ENCODE measurements at places on chromosomes 3 and 15.

DNA sequence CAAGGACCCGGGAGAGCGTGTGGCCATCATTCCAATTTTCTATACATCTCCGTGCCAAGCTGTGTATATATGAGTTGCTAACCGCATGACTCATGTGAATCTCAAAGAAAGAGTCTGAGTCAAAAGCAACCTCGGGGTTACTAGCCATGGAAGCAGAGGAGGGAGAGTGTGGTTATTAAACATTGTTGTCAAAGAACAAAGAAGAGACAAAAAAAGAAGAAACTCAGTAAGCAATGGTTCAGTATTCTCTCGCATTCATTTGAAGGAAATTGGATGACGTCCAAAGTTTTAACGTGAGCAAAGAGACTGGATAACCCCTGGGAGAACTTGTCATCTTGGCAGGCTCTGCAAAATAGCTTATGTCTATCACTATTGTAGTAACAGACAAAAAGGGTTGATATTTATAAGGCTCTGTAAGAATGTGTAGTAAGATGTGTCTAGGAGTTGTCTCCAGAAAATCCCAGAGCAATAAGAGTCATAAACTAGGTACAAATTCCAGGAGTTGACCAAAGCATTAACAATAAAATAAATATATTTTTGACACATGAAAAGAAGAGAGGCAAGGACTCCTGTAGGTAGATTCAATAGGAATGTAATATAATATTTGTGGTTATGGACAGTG lies 52.8 kb upstream of the GRM7 start:
- no peak for DNase-seq

GRCh38 chr3:168091302-168091858 lies 4.3 kb downstream of the GOLIM4 start:
- no peak for DNase-seq

- no peak for DNase-seq
Measured at GRCh38 chr3:169189486-169189885, 474.0 kb downstream of the MECOM start.

DNA sequence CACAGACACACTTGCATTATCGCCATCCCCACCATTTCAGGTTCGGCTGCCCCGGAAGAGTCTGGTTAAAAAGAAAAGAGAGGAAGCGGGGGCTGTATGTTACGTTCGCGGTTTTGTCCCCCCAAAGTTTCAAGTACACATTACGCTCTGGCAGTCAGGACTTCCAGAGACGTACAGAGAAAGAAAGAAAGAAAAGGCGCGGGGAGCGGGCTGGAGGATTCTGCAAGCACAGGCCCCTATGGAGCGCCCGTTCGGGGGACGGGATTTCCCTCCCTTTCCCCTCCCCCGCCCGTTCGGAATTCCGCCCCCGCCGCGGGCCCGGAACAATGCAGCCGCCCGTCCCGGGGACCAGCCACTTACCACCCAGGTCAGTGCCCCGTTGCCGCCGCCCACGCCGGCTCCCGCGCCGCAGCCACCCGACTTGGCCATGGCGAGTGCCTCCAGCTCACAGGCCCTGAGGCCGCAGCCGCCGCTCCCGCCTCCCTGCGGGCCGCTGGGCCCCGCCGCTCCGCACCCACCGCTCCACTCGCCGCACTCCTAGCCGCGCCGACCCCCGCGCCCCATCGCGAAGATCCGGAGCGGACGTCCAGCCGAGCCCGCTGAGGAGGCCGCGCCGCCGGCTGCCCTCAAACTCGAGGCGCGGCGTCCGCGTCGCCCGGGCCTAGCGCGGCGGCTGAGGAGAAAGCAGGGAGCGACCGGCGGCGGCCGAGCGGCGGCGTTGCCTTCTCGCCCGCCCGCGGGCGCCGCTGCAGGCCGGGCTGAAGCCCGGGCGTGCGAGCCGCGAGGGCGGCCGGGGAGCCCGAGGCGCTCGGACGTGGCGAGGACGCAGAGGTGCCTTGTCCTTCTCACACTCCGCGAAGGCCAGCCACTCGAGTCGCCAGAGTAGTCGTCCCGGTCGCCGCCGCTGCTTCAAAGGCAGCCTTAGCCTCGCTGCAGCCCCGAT lies 567 bp downstream of the TOP2B start:
- DNase-seq, result peak; percentile 74

DNA sequence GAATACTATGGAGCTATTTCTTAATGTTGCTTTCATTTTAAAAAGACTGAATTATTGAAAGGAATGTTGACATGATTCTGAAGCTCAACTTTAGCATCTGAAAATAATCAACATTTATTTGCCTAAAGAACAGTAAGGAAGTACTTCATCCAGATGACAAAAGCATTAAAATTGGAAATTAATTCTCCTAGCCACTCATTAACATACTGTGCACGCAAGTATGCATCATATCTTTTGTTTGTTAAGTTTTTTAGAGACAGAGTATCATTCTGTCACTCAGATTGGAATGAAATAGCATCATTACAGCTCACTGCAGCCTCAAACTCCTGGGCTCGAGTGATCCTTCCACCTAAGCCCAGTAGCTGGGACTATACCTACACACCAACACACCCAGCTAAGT lies 632.1 kb upstream of the ALCAM start:
- no peak for DNase-seq

DNA sequence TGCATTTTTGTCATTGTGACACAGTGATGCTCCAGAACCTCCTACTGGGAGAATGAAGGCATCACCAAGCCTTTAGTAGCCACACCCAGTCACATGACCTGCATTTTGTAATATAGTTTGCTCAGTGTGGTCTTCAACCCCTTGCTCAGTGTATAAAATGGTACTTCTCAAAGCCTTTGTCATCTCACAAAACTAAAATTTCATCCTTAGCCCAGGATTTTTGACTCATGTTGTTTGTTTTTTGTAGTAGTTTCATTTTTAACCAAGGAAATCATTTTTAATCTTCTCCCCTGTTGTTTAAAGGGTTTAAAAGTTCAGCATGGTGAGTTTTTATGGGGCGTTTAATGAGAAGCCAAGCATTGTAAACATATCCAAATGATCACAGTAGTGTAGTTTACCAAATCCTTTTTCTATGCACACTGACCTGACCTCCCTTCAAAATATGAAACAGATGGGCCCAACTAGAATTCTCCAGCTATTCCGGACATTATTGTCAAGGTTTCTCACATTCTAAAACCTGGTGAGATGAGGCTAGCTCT lies 123.5 kb upstream of the IL12A start:
- no peak for DNase-seq

All from activated T-cell treated with anti-CD3 and anti-CD28 coated beads, Interleukin-2, amount 50 U/mL, for 1 hour (primary cell).